ENCODE measurements at places on chromosomes 12 and 14.

DNA sequence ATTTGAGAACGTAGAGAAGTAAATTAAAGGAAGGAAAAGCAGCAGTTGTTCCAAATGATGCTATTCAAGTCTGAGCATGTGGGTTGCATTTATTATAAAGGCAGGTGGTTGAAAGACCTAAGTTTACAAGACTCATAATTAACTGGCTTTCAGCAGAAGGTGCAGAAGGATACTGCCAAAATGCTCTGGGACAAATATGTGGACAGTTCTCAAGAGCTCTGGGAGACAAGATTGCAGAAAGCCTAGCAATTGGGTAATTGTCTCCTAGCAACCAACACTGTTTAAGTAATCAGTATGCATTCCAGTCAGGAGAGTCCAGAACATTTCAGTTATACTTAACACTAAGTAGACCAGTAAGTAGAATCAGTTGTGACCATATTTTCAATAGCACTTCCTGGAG is 131.5 kb downstream of the GPR135 start:
- no peak for ATAC-seq

DNA sequence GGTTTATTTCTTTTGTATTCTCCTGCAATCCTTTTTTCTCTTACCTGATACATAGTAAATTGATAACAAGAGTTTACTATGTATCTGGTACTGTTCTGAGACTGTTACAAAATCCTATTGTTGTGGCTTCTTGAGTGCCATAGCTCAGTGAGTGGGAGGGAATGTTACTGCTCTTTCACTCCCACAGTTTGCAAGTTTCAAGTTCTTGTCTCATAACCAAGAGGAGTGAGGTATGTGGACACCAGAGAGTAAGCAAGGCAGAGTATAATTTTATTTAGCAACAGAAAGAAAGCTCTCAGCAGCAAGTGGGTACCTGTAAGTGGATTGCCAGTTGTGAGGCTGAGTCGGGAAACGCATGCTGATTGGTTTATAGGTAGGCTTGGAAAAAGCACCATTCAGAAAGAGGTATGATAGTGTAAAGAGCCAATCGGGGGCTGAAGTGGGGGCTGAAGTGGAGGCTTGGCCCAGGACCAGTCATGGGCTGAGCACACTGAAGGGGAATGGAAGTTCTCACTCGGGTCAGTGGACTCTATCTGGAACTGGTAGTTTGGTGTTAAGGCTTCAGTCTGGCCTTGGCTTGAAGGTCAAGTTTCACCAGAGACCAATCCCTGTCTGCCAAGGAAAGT is 850.8 kb downstream of the TMTC2 start:
- ATAC-seq = no peak

- no peak for ATAC-seq
Observed at GRCh38 chr12:119843100-119843499, 34.0 kb downstream of the CIT start.

DNA sequence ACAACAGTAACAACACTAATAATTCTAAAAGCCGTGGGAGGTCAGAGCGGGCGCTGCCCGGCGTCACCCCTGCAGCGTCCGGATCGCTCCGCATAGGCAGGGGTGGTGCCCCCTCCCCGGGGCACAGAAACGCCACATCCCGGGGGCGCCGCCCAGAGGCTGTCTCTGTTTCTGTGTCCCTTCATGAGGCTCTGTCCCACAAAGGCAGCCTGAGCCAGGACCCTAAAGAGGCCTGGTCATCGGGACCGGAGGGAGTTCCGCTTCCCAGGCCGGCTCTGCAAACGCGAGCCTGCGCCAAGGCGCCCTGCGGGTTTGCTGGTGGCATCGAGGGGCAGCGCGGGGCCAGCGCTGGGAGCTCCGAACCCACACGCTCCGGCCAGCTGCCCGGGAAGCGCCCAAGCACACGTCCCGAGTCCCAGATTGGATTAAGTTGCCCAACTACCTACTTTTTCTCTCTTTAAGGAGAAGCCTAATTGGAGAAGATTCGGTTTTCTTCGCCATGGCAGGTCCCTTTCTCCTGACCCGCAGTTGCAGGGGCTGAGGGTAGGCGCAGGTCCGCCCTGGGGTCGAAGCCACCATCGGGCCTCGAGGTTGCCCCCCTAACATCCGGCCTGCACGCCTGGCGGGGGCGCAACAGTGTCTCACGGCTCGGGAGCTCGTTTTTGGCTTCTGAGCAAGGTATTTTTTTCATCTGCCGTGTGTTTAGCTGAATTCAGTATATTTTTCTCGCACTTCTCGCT is 421.7 kb downstream of the VRK1 start:
- ATAC-seq = peak; percentile 67

- ATAC-seq = peak; percentile 9
Observed at GRCh38 chr12:24718617-24719016, 230.3 kb downstream of the BCAT1 start.

DNA sequence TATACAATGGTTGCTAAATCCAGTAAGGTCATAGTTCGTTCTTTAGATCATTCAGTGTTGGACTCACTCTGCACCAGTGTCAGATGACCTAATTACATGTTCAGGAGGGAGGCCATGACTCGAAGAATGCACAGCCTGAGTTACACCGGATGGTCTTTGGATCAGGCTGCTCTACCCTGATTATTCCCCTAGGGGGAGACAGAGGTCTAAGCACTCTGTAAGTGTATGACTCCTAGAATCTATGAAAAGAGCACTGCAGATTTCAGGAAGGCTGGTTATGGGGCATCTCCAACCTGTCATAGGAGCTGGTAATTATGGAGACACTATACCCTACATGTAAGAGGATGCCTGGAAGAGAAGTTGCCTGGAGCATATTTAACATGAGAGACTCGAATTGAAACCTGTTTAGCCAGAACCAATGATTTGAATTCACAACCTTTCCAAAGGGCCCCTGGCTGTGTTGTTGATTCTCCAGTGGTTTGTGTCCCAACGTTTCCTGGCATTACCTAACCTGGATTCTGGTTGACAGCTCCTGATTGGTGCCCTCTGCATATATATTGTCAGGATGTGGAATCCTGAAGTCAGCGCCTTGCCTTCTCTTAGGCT is at the start of gene MUCL1:
Gene MUCL1 (plus strand): TSS at position 584 of the 606 bp plus-strand sequence. CDS start 67 bp downstream, outside the sequence.
- peak; percentile 93 for ATAC-seq

DNA sequence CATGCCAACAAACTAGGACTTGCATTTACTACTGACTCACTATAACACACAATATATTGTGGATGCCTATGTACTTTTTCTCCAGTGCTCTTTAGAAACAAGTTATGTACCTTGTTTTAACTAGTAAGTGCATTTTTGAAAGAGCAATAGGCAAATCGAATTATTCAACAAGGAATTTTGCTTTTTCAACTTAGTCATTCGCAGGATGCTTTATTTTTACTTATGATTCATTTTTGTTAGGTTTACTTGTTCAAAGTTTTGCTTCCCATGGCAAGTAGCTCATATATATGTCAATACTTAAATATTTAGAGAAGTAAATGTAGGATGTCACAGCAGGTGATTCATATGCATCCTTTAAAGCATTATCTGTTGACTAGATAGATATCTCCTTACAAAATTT is 149.8 kb downstream of the PELI2 start:
- no peak for ATAC-seq

GRCh38 chr12:84813780-84814663 is 98.6 kb downstream of the SLC6A15 start:
- no peak for ATAC-seq

- no peak for ATAC-seq
Observed at GRCh38 chr14:102210421-102211042, 70.8 kb downstream of the WDR20 start.

DNA sequence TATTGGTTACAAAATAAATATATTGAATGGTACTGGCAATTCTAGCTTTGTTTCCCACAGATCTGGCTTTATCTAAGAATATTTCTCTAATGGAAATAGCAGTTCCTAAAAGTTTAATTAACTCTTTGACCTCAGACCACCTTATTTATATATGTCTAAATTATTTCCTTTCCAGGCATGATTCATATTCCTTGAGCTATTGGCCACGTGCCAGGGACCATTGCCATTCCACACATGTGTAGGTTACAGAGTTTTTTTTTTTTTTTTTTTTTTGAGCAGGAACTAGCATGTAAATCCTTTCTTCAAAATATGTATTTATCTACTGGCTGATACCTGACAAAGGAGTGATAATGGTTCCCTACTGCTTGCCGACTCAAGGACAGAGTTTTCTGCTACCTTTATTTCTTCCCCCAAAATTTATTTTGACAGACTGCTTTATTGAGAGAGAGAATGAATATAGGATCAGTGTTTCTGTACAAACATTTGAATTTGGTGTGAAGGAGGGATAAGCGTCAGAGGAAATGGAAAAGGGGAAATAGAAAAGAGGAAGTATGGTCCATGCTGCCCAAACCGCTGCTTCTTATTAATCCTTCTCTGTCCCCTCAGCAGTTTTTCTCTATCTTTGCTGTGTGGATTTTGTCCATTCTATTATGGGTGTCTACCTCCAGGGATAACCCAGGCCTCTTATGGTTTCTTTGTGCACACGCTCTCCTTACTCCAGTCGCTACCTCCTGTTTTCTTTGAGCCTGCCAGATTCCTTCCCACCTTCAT is 36.4 kb downstream of the PDE3A start:
- ATAC-seq = no peak

DNA sequence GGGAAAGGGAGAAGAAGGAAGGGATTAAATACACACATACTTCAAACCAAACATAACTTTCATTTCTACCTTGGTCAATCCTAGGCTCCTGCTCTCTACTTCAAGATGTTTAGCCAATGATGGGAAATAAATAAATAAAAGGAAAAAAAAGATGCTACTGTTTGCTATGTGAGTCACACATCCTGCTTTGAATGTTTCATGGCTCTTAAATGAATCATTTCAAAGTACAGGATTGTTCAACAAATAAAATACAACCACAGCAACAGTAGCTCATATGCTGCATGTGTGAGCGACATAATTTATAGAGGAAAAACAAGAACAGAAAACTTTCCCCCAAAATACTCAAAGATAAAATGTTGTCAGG is 54.3 kb upstream of the NPFF start:
- ATAC-seq = peak; percentile 98

- no peak for ATAC-seq
Observed at GRCh38 chr12:49260571-49261363, 4.1 kb upstream of the TUBA1C start.
